ENCODE measurements at places on chromosomes 1 and 21. TPM values are rescaled to one million over a fixed set of nuclear protein-coding genes. Genes with fewer than 3 reads are reported as not detected.

- peak overlapping the region; percentile 80 for H3K27ac ChIP-seq
- DNase-seq = no peak
- H3K4me3 ChIP-seq = peak overlapping the region; percentile 53
- peaks cover 34% of the 10 kb centered on the region for H3K4me1 ChIP-seq
- no peaks in the 10 kb centered on the region for H3K27me3 ChIP-seq
These were observed 8.7 kb upstream of the PPP1R15B start for GRCh38 chr1:204420039-204421004.

Gene EFCAB7
- total RNA-seq = 3.7 TPM

- peaks cover 18% of the 10 kb centered on the region for H3K27me3 ChIP-seq
- no peak for DNase-seq
- H3K36me3 ChIP-seq = no peaks in the 10 kb centered on the region
- no peak overlapping the region for H3K4me3 ChIP-seq
- H3K27ac ChIP-seq = no peak overlapping the region
- no peaks in the 10 kb centered on the region for H3K4me1 ChIP-seq
These were observed 68.1 kb upstream of the STUM start for GRCh38 chr1:226480461-226480860.

DNA sequence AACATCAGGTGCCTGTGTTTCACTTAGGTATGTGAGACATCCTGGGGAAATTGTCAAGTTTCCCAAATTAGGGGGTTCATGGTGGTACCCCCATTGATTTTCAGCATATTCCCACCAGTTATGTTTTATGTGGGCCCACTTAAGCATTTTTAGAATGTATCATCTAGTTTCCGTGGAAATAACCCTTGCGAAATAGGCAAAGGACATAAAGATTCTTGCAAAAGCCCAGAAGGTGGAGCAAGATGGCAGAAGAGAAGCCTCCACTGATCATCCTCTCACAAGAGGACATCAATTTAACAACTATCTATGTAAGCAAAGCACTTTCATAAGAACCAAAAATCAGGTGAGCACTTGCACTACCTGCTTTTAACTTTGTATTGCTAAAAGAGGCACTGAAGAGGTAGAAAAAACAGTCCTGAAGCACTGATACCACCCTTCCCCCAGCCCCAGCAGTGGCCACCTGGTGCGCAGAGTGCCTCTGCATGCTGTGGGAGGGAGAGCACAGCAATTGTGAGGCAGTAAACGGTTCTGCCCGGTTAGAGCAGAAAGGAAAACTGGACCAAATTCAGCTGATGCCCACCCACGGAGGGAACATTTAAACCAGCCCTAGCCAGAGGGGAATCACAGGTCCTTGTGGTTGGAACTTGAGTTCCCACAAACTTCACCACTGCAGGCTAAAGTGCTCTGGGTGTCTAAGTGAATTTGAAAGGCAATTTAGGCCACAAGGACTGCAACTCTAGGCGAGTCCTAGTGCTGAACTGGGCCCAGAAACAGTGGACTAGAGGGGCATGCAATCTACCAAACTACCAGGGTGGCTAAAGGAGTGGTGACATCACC, 23.2 kb downstream of the MCOLN2 start:
- H3K27me3 ChIP-seq = peaks cover 15% of the 10 kb centered on the region
- no peak for DNase-seq
- peak overlapping the region; percentile 79 for H3K4me3 ChIP-seq

DNA sequence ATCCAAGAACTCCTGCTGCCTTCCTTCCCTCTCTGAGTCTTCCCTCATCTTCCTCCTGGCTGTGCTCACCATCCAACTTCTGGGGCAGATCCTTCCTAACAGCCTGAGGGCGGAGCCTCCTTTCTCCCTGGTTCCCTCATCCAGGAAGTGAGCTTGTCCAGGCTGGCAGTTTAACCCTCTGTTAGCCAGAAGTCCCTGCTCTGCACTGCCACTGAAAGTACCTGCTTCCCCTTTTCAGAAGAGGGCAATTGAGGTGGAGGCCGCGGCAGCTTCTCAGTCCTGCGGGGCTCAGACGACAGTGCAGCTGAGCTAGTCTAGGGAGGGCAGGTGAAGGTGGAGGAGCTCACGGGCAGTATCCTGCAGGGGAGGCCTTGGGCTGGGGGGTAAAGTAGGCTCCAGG, 149.1 kb downstream of the FCRL5 start:
- DNase-seq = no peak
- H3K36me3 ChIP-seq = no peaks in the 10 kb centered on the region
- peak overlapping the region; percentile 65 for H3K27ac ChIP-seq
- peaks cover 62% of the 10 kb centered on the region for H3K4me1 ChIP-seq
- no peak overlapping the region for H3K4me3 ChIP-seq

- H3K4me1 ChIP-seq = peaks cover 12% of the 10 kb centered on the region
- H3K4me3 ChIP-seq = peak overlapping the region; percentile 65
- peak overlapping the region; percentile 89 for H3K27ac ChIP-seq
These were observed 14.9 kb upstream of the CENPS start for GRCh38 chr1:10415211-10415930.

DNA sequence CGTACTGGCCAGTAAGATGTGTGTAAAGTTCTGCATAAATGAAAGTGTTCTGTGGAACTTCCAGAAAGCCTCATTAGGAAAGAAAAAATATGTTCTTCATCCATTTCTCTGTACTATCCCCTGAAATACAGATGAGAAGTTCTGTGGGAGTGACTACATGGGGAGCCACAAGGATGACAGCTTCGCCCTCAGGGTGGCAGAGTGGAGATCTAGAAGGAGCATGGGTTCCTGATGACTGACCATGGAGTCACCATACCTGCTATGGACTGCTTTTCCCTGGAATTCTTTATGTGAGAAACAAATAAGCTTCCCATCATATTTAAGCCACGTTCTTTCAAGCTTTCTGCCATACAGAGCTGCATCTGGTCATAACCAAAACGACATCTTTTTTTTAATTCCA, 113.9 kb upstream of the RGS1 start:
- H3K27ac ChIP-seq = no peak overlapping the region
- H3K4me1 ChIP-seq = no peaks in the 10 kb centered on the region

Gene AVPR1B
- total RNA-seq = not detected

Gene JUN
- total RNA-seq = 62.2 TPM

DNA sequence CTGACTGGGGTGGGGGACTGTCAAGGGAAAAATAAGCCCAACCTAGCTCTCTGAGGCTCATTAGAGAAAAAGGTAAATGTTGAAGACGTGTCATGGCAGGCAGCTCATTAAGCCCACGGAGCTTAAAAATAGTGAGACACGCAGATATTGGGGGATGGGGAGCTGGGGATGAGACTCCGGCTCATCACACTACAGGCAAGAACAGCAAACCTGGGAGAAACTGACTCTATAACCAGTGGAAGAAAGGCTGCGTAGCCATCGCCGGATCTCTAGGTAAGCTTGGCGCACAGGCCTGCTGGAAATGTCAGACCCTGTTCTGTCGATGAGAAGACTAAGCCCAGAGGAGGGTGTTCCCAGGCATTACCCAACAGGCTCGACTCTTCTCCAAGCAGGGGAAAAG, 78.0 kb downstream of the SYT2 start:
- peaks cover 36% of the 10 kb centered on the region for H3K4me1 ChIP-seq
- DNase-seq = no peak
- H3K36me3 ChIP-seq = no peaks in the 10 kb centered on the region

DNA sequence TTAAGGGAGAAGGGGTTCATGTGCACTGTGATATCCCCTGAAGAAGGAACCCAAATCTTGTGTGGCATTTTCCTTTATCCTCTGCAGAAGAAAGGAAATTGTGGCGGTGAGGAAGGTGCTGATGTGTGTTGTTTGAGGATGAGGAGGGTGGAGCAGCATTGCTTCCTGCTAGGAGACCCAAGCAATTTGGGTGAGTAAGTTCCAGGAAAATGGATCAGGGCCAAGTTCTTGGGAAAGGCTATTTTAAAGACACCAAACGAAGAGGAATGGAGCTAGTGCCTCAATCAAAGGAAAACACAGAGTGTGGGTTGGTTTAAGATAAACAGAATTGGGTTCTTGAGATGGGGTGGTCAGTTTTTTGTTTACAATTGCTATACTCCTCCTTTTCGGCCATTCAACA, 86.7 kb upstream of the MARK1 start:
- no peaks in the 10 kb centered on the region for H3K4me1 ChIP-seq
- DNase-seq = no peak
- H3K36me3 ChIP-seq = no peaks in the 10 kb centered on the region

DNA sequence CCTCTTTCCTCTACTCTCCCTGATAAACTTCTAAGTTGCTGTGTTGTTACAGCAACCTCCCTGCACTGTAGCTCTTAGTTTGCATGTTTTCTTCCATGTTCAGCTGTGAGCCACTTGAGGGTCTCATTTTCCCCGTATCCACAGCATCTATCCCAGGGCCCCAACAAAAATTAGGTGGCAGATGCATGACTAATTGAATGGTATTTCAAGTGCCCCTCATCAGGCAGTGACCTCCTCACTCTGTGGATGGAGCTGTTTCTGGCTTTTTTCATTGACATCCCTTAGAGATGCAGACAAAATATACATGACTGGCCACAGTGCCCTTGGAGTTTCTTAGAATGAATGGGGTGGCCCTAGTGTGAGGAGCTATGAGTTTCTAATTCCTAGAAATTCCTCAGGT, 3.4 kb downstream of the CASQ2 start:
- no peak for DNase-seq
- H3K36me3 ChIP-seq = no peaks in the 10 kb centered on the region
- no peak overlapping the region for H3K4me3 ChIP-seq
- H3K27me3 ChIP-seq = peaks cover 27% of the 10 kb centered on the region
- H3K4me1 ChIP-seq = no peaks in the 10 kb centered on the region
- H3K27ac ChIP-seq = no peak overlapping the region

Gene FMO3
- total RNA-seq = not detected

- H3K27me3 ChIP-seq = peaks cover 3% of the 10 kb centered on the region
- peak overlapping the region; percentile 71 for H3K4me3 ChIP-seq
- no peaks in the 10 kb centered on the region for H3K36me3 ChIP-seq
- H3K27ac ChIP-seq = peak overlapping the region; percentile 54
- no peak for DNase-seq
These were observed 51.0 kb downstream of the GADD45A start for GRCh38 chr1:67735806-67736627.

Gene SYDE2
- total RNA-seq = 0.84 TPM

DNA sequence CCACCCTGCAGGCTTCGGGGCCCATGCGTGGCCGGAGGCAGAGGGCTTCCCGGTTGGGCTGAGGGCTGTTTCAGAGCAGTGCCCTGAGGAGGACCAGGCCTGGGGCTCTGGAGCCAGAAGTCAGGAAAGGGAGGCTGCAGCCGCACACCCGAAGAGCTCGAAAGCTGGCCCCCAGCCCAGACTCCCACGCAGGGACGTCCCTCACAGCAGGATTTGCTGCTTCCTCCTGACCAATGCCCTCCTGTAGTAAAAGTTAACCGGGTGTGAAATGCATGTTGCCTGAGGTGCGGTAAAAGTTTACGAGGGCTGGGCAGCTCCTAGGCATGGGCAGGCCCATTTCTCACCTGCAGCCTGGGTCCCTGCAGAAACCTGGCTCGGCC, 101.5 kb upstream of the ARHGEF16 start:
- DNase-seq = no peak
- no peak overlapping the region for H3K4me3 ChIP-seq
- H3K36me3 ChIP-seq = no peaks in the 10 kb centered on the region
- H3K4me1 ChIP-seq = no peaks in the 10 kb centered on the region
- H3K27me3 ChIP-seq = peaks cover 7% of the 10 kb centered on the region

- H3K27ac ChIP-seq = no peak overlapping the region
- no peak for DNase-seq
- H3K27me3 ChIP-seq = no peaks in the 10 kb centered on the region
- no peaks in the 10 kb centered on the region for H3K36me3 ChIP-seq
- no peak overlapping the region for H3K4me3 ChIP-seq
These were observed 53.3 kb downstream of the GATAD2B start for GRCh38 chr1:153869486-153869885.

Gene AADACL4
- not detected for total RNA-seq

DNA sequence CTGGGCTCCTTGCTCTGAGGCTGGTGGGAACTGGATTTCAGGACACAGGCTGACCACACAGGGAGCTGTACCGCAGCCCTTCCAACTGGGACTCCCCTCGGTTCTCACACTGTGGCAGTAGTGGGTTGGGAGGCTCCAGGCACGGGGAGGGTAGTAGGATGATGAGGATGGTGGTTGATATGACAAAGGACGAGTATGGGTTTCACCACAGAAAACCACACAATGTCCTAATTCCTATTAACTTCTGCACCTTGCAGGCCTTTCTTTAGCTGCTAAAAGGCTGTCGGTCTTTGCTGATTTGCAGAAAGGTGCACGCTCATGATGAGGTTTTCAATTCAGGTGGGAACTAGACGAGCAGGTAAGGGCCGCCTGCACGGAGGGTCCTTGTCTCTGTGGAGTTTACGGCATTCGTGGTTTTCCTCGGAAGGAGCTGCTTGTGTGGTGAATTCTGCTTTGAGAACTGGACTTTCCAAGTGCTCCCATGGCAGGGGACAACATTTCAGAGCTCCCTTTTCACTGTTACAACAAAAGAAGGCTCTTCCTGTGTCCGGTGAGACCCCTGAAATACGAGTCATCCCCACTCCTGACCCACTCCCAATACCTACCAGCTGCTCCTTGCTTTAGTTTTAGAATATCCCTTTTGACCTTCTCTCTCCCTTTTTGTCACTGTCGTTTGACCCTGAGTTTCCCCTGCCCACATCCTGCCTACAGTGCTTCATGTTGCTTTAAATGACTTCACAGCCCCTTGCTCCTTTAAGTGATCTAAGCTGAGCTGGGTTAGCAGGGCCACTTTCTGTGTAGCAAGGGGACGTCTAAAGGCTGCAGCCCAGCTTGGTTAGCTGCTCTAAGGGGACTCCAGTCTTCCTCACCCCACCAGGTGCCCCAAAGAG, 125.1 kb downstream of the MRPS6 start:
- no peaks in the 10 kb centered on the region for H3K36me3 ChIP-seq
- no peaks in the 10 kb centered on the region for H3K27me3 ChIP-seq
- peaks cover 44% of the 10 kb centered on the region for H3K4me1 ChIP-seq
- DNase-seq = peak; percentile 71

- peak within 1 kb of the TSS; percentile 97 for H3K27ac ChIP-seq
- H3K27me3 ChIP-seq = no peaks in the 10 kb centered on the region
- H3K4me3 ChIP-seq = peak within 1 kb of the TSS; percentile 99
- peaks cover 9% of the 10 kb centered on the region for H3K36me3 ChIP-seq
These were observed at the start of gene SSU72 for GRCh38 chr1:1574721-1575537. SSU72 (minus strand) TSS chr1:1574863; CDS start chr1:1574557, 306 bp downstream.

GRCh38 chr1:160077486-160077885, 3.9 kb upstream of the KCNJ9 start:
- H3K27ac ChIP-seq = no peak overlapping the region
- no peak overlapping the region for H3K4me3 ChIP-seq
- H3K4me1 ChIP-seq = no peaks in the 10 kb centered on the region
- H3K36me3 ChIP-seq = no peaks in the 10 kb centered on the region
- no peak for DNase-seq

Gene AGPAT3
- total RNA-seq = 115 TPM

DNA sequence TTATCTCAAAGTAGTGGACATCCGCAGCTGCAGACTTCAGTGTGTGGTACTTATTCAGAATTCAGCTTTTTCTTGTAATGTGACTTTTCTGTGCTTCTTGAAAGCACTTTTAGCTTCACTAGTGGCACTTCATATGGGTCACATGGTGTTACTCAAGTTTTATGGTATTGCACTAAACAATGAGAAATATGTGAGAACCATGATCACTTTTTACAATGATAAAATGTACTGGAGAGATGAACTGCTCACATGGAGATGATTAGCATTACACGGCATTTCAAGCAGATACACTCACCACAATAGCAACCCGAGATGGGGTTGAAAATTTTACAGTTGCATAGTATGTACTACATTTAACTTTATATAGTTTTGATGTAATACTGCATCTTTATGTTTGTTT, 40.1 kb upstream of the GPR52 start:
- H3K36me3 ChIP-seq = peaks cover 8% of the 10 kb centered on the region
- peaks cover 35% of the 10 kb centered on the region for H3K4me1 ChIP-seq
- H3K4me3 ChIP-seq = no peak overlapping the region
- DNase-seq = no peak
- no peak overlapping the region for H3K27ac ChIP-seq

Gene TEKT2
- not detected for total RNA-seq
